ENCODE measurements at places on chromosomes 5 and 9.

DNA sequence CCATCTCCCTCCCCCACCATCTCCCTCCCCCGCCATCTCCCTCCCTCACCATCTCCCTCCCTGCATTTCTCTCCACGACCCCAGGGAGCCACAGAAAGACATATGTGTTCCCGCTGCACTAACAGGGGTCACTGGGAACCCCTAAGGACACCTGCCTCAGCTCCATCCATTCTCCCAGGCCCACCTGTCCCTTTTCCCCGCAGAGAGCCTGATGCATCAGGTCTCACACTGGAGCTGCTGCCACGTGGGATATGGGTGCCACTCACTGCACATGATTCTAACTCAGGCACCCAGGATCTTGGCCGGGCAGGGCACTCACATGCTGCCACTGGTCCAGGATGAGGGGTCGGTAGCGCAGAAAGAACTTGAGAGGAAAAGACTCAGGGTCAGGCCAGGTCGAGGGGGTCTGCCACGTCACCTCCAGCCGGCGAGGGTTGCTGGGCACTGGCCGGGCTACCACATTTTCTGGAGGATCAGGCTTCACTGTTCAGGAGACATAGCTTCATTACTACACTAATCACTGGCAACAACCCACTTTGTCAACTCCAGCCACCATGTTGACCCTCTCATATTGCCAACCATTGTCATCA is 33.2 kb upstream of the ENHO start:
- no peak for DNase-seq

- no peak for DNase-seq
These were observed 114.0 kb downstream of the LHX2 start for GRCh38 chr9:124125651-124125977.

GRCh38 chr9:93302586-93303257 is 118.8 kb downstream of the WNK2 start:
- DNase-seq, result peak; percentile 64

DNA sequence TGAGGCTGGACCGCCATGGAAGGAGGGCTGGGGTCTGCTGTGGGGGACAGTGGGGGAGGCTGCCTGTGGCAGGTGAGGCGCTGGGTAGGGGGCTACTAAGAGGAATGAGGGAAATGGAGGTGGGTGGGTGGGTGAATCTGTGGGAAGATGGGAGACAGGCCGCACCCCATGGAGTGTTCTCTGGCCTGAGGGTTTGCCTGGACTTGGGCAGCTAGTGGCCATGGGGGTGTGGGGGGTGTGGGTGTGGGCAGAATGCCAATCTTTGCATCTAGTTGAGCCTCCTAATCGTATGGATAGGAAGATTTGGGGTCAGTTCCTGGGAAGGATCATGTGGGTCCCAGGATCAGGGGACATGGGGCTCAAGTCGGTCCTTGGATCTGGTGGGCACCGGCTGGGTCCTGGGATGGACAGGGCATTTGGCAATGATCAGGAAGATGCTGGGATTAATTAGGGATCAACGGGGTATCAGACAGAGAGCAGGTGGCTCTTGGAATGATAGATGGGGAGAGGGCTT is 518 bp downstream of the ZDHHC12 start:
- DNase-seq, result no peak

DNA sequence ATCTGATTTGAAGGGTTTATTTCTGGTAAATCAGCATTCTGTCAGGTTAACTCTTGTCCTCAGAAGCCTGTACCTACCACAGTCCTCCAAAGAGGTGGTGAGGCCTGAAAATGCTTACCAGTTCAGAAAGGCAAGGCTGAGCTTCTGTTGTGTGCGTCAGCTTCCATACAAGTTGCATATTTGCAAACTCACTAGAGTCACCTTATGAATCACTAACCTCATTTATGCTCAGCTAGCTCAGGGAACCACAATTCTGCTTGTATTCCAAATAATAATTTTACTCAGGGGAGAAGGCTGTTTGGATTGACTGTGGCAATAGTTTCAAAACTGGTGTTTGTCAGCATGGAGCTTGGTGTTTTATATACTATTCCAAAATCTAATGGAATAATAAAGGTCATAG is 355.1 kb upstream of the RFX3 start:
- no peak for DNase-seq

GRCh38 chr5:54848581-54848980 is 136.8 kb downstream of the ESM1 start:
- no peak for DNase-seq

- DNase-seq, result no peak
These were observed 33.9 kb downstream of the ZFR start for GRCh38 chr5:32410630-32411029.

GRCh38 chr5:124404796-124405195 is 341.6 kb downstream of the ZNF608 start:
- no peak for DNase-seq

DNA sequence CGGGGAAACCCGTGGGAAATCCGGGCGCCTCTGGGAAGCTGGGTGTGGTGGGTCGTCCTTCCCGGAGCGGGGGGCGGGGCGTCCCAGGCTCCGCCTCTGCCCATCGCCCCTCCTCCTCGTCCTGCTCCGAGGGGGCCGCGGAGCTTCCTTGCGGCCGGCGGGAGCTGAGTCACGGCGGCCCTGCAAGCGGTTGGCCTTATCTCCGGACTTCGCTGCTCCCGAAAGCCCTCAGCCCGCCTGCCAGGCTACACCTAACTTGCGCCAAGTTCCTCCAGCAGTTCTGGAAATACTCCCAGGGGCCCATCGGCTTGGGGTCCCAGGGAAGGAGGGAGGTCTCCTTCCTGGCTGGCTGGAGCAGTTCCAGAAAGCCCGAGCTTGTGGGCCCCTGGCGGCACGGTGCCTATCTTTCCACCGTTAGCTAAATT is 54.1 kb upstream of the CDKN2AIPNL start:
- DNase-seq, result peak; percentile 74

DNA sequence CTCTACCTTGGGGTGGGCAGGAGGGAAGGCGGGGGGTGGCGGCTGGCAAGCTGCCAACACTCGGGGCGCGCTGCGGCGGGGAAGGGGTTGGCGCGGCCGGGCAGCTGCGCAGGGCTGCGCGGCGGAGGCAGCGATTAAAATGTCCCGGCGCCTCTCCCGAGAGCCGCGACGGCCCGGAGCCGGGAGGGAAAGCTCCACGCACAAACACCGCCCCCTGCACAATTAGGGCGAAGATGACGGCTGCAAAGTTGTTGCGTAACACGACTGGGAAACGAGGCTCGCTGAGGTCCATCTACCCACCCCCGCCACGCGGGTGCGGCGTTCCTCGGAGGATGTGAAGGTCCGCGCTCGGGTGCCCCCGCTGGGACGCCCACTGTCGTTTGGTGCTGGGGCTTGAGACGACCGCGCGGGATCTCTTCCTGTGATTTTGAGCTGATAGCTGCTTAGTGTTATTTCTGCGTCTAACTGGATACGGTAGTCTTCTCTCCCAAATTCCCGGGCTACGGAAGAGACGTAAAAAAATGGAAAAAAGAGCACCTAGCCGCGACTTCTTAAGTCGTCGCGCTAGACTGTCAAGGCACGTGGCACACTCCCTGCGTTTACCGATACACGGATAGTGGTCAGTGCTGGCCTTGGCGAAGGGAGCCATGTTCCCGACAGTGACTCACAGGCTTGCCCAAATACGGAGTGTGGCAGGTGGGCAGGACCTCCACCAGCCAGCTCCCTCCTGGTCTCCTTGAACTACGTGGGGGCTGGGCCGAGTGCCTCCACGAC is 958 bp upstream of the NFIL3 start:
- peak; percentile 79 for DNase-seq

- peak; percentile 15 for DNase-seq
These were observed 27.5 kb downstream of the FSD1L start for GRCh38 chr9:105475302-105475701.

DNA sequence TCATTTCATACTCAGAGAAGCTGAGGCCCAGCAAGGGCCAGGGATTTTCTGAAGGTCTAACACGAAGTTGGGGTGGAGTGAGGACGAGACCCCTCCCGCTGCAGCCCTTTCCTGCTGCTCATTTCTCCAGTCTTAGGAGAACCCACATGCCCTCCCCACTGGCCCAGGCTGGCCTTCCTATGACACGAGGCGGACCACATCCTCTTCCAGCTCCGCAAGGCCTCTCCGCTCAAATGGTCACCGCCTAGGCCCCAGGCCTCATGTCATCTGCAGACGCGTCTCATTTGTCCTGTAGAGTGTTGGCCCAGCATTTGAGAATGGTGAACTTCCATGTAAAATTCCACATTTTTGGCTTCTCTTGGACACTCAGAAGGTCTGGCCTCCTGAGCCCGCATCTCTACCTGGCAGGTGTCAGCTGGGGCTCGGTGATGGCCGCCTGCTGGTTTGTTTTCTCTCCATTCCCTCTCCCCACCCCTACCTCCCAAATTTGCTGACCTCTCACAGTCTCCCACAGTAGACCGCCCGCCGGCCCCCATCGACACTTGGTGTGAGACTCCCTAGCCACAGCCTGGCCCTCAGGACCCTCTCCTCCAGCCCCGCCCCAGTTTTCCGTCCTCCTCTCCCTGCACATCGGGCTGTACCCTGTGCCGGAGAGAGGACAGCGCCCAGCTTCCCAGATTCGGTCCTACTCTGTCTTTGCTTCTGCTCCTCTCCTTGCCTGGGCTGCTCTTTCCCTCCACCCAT is 51.7 kb downstream of the ERGIC1 start:
- DNase-seq, result peak; percentile 48

DNA sequence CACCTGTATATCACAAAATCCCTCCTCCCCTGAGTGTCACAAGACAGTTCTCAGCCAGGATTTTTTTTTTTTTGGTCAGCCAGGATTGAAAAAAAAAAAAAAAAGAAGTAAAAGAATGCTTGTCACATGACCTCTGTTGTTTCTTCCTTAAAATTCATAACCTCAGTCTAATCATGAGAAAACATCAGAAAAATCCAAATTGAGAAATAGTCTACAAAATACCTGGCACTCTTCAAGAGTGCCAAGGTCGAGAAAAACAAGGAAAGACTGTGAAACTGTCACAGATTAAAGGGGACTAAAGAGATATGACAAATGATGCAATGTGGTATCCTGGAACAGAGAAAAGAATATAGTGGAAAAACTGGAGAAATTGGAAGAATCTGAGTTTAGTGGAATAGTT is 58.5 kb upstream of the SUB1 start:
- peak; percentile 11 for DNase-seq

GRCh38 chr5:9692576-9692975 is 62.4 kb upstream of the TAS2R1 start:
- no peak for DNase-seq

GRCh38 chr5:32859211-32859641 is 148.1 kb downstream of the NPR3 start:
- no peak for DNase-seq

- DNase-seq, result peak; percentile 95
These were observed 70.0 kb downstream of the SECISBP2 start for GRCh38 chr9:89388084-89388867.

DNA sequence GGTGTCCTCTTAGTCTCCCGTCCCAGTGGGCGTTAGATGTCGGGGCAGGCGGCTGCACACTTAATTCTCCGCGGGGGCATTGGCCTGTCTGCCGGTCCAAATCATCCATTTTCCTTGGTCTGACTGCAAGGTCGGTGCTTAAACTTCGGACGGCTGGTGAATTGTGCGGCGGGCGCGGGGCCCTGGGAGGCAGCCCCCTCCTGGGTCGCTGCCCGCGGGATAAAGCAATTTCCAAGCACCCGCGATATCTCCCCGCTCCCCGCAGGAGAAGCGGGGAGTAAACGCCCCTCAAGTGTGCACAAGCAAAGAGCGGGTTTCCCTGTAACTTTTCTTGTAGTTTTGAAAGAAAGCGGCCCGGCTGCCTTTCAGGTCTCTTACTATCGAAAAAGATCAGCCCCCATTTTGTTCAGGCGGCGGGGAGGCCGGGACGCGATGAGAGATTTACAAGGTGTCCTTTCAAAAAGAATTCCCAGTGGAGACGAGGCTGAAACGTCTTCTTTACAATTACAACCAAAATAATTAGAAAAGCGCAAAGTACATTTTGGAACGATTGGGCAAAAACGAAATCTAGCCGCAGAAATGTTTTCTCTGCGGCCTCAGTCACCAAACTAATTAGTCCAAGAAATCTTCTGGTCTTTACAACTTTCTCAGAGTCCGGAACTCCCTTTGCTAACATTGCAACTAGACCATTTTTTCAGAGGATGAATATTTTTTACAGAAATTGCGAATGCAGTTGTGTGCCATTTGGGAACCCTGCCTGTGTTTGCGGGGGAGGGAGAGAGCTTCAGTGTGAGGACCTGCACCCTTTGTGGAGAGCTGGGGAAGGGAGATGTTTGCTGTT is 1.8 kb downstream of the IRX1 start:
- no peak for DNase-seq

DNA sequence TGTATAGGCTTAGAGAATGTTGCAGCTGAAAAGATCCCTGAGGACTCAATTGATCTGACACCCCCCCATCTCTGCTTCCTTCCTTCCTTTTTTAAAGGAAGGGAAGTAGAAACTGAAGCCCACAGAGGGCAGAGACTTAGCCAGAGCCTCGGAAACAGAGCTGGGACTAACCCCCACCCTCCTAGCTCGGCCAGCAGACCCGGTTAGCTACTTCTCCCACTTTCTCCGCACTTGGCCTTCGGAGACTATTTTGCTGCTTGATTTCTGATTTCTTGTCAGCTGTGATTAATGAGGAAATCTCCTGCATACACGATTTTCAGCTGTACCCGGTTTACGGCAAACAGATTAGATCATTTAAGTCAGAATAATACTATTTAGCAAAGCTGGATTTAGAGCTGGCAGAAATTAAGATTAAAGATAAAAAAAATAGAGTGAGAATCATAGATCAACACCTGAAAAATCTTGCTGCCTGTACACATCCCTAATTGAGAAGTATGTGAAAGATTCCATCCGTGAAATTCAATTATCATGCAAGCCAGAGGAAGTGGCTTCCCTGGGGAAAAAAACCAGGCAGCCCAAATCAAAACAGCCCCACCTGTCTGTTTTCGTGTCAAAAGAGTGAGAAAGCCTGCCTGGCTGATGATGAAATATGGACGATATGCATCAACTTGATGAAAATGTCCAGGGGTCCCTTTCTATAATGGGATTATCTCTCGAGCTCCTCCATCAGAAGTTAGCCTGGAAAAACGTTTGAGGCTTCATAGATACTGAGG is 159.5 kb upstream of the SHB start:
- no peak for DNase-seq

- no peak for DNase-seq
These were observed 54.4 kb downstream of the HRH2 start for GRCh38 chr5:175712313-175712680.

DNA sequence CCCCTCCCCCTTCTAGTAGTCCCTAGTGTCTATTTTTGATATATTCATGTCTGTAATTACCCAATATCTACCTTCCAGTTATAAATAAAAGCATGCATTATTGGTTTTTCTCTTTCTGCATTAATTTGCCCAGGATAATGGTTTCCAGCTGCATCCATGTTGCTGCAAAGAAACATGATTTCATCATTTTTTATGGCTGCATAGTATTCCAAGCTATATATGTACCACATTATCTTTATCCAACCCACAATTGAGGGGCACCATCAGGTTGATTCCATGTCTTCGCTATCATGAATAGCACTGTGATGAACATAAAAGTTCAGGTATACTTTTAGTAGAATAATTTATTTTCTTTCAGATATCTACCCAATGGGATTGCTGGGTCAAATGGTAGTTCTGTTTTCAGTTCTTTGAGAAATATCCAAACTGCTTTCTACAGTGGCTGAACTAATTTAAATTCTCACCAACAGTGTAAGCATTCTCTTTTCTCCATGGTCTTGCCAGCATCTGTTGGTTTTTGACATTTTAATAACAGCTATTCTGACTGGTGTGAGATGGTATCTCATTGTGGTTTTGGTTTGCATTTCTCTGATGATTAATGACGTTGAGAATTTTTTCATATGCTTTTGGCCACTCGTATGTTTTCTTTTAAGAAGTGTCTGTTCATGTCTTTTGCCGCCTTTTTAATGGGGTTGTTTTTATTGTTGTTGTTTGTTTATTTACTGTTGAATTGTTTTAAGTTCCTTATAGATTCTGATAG is 746.1 kb upstream of the MEF2C start:
- DNase-seq, result no peak

All from MV-4-11 (cell line).